ENCODE measurements at places on chromosomes 6 and 20.

DNA sequence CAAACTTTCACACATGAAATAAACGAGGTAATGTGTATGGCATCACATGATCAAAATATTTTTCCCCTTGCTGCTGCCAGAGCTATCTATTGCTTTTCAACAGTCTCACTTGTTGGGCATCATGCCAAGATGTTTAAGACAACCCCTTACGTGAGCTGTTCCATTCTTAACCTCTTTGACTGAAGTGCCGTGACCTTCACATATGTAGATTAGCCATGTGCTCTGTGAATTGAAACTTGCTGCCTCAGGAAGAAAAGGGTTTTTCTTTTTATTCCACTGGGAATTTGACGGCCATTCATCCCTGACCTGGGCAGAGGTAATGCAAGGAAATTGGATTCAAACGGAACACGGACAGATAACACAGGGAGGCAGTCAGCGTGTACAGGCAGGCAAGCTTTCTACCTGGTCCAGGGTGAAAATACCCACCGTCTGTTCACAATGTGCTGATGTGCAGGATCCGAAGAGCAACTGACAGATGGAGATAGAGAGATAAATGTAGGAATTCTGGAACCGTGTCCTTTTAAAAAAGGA lies 14.2 kb downstream of the ARID1B start:
- no peak for DNase-seq

DNA sequence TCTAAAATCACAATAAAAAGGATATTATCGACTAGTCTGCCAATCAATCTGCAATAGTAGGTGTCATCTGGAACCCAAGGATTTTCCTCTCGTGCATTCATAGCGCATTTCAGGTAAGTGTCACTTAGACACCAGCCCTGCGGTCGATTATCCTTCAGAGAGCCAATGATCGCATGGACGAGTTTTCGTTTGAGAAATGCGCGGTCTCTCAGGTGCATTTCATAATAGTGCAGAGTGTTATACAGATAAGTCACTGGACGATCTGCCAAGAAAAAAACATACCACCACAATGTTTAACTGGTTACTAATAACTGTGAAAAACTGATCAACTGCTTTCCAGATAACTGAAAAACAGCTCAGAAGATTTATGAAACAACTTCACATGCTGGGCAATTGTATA lies 21.0 kb downstream of the ARG1 start:
- no peak for DNase-seq

DNA sequence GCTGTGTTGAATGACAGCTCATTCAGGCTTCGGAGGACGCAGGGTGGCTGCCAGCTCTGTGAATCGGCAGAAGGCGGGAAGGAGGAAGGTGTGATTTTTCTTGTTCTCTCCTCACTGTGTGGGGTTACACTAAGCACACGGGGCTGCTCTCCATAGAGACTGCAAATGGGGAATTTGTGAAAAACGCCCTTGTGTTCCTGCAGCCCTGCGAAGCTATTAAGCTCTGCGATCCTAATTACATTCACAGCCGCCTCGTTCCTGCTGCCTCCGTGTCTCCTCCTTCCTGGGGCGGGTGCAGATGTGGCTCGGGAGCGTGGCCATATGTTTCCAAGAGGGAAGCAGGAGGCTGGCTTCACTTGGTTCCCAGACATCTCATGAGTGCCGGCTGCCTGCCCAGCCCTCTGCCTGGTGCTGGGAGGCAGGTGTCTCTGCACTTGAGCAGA lies 124.0 kb downstream of the TOX2 start:
- DNase-seq, result no peak

- no peak for DNase-seq
These were observed 801 bp downstream of the SRC start for GRCh38 chr20:37346535-37347346.

DNA sequence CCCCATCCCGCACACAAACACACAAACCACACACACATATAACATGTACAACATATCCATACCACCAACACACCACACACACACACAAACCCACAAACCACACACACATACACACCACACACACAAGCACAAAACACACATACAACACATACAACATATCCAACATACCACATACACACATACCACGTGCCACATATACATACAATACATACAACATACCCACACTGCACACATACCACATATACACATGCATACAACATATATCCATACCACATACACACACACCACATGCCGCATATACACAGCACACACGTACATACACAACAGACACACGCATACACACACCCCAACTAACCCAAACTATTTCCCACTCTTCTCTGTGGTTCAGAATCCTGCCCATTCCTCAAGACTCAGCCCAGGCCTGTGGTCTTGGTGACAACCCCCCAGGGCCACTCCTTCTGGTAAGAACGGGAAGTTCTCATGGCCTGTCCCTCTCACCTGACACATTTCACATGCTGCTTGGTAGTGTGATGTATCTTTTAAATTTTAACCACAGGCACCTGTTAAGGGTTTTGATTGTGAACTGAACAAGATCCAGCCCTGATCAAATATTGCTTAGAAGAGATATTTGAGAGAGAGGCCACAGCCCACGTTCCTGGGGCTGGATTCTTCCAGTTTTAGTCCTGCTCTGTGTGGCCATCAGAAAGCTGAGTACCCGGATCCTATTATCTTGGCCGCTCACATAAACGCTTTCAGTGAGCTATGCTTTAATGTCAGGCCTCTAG lies 55.9 kb upstream of the KCNK16 start:
- DNase-seq, result no peak
